ENCODE measurements at places on chromosomes 5 and 9.

GRCh38 chr9:74570879-74571512 lies 73.9 kb downstream of the RORB start:
- DNase-seq: no peak

DNA sequence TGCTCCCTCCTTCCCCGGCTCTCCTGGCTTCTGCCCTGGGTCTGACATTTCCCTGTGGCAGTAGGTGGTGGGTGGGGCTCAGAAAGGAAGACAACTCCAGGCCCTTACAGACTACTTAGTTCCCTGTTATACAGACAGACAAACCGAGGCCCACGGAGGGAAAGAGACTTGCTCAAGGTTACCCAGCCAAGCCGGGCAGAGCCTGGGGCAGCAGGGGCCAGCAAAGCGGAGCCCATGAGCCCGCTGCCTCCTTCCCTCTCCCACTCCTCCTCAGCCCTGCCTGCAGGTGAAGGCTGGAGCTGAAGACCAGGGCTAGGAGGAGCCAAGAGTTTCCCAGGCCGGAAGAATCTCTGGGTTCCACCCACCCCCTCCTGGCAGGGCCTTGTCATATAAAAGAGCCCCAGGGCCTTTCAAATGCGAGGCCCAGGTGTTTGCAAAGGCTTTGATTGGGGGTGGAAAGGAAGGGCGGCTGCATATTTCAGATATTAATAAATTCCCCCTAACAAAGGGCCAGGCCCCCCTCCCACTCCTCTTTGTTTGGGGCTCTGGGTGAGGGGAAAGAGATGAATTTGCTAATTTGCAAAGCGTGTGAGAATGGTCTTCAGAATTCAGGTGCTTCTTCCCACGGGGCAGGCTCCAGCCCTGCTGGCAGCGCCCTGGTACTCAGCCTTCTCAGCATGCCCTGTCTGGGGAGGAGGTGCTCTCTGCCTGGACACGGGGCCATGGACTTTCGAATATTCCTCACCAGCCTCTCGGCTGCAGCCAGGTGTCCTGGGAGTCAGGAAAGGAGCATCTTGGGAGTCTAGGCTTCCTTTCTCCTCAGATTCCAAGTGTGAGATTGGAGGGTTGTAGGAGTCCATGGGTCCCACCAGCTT lies 21.5 kb downstream of the SLC6A7 start:
- DNase-seq: no peak

- DNase-seq: no peak
Observed at GRCh38 chr9:16645970-16646369, 224.5 kb downstream of the BNC2 start.

DNA sequence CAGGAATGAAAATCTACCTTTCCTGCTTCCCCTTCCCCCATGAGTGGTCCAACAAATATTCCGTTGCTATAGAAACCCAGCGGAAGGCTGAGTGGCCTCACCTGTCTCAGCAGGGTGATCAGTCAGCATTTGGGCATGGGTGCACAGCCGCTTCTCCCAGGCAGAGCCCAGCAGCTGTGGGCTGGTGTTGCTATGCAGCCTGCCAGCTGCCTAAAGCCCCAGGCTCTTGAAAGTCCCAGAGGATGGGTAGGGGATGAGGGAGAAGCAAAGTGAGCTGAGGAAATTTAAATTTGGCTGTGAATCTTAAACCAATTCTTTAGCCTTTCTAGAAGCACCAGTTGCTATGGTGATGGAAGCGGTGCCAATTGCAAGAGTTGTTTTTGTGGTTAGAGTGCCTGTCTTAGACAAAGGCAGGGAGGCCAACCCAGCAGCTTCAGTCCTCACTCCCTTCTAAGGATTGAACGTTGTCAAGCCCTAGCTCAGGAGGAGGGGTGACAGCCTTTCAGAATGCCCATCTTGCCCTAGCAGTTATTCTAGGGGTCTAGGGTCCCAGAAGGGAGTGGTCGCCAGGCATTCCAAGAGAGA lies 151.5 kb upstream of the PITX1 start:
- DNase-seq: no peak

GRCh38 chr5:91418158-91418557 lies 35.0 kb upstream of the ARRDC3 start:
- DNase-seq: no peak

DNA sequence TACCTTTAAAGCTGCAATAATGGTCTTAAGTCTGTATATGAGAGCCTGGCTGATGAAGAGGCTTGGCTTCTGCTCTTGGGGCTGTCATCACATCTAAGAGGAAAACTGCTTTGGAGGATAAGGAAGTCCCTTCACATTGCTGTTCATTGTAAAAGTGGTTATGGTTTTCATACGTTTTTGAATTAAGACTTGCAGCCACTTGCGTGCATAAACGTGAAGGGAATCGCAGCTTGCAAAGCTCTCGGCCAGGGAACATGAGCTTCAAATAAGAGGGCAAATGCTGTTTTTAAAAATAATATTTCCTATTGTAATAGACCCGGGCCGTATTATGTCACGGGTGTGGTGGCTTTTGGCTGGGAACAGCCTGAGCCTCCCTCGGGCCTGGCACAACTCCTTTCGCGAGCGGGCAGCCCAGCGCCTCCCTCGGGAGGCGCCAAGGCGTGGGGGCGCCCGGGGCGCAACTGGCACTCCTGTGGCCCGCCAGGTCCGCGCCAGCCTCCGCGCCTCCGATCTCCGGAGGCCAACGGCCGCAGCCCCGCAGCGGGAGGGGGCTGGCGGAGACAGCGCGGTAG lies 538 bp upstream of the ARHGEF28 start:
- no peak for DNase-seq

DNA sequence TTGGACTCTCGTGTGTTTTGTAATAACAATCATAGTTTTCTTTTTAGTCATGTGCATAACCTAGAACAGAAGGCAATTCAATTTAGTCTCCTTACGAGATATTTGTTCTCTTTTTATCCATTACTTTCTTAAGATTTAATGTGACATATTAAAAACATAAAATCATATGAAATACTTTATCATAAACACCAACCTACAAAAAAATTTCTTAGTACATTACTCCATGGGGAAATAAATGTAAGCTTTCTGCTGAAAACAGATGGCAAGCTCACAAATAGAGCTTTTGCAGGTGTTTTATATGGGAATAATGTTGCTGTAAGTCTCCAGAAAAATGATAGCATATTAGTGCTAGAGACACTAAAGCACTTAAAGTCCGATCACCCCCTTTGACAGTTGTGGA lies 1035.2 kb upstream of the ARRDC3 start:
- no peak for DNase-seq

DNA sequence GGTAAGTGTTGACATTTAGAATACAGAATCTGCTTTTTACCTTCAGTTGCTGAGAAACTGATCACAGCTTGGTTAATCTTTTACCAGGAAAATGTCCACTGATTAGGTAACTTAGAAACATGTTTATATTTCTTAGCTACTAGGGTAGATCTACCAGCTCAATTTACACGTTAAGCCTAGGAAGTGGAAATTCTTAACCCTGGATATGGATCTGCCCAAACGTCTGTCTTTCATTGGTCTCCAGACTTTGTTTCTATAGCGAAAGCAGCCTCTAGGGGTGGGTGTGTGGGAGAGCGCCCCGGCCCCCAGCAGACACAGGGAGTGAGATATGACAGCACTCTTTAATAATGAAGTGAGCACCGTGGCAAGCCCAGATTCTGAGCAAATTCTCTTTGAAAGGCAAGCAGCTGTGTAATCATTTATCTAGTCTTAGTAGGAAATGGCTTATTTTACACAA lies 141.6 kb upstream of the ZNF608 start:
- no peak for DNase-seq

DNA sequence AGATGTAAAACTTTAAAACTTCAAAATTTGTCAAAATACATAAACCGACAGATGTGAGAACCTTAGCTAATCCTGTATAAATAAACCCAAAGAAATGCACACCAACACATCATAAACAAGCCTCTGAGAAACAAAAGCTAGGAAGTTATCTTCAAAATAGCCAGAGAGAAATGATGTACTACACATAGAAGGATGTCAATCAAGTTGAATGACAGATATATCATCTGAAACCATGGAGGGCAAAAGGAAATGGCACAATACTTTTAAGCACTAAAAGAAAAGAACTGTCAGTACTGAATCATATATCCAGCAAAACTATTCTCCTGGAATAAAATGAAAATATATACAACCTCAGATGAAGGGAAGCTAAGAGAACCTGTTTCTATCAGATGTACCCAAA lies 595.1 kb upstream of the PTGER4 start:
- DNase-seq: no peak

DNA sequence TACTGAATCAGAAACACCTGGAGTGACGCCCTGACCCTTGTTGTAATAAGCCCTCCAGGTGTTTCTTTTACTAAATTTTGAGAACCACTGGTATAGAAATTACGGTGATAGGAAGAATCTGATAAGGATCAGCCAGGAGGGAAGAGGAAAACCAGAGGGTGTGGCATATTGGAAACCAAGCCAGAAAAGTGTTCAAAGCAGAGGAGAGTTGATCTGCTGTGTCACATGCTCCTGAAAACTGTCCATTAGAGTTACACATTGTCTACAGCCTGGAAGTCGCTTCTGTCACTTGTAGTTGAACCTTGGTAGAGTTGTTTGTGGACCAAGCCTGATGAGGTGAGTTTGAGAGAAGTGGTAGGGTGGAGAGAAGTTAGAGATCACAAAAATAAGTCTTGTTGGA lies 497.4 kb downstream of the ENC1 start:
- no peak for DNase-seq

DNA sequence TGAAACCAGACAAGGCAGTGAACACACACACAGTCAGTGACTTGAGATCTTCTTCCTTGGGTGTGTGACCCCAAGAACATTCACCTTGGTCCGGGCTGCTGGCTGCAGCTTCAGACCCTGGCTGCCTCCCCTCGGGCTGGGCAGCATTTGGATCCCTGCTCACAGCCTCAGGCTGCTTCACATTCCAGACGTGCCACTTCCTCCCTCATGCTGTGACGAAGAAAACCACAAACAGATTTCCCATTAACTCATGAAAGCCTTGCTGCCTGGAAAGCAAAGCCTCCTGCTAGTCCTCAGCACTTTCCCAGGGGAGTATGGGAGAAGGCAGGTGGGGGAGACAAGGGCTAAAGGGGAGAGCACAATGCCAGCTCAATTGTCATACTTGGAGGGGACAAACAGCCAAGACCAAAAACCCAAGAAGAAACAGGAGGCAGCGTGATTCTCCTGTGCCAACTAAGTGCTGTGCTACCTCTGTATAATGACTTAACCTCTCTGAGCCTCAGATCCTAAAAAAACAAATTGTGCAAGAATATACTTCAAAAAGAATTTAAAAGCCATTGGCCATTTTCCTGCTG lies 594.6 kb upstream of the BRINP1 start:
- no peak for DNase-seq

DNA sequence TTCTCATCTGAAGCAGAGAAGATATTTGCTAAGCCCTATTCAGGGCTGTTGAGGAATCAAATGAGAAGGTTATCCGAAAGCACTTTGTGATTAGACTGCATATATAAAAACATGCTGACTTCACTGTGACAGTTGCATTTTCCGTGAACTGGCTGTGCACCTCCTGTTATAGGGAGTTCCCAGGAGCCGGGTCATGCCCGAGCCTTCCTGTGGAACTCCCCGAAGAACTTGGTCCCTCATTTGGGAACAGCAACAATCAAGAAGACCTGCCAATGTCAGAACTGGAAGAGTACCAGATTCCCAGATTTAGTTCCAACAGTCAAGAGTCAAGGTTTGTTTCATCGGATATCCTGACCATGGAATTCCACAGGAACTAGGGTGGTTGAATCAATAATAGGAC lies 130.4 kb upstream of the RAI14 start:
- DNase-seq: no peak

DNA sequence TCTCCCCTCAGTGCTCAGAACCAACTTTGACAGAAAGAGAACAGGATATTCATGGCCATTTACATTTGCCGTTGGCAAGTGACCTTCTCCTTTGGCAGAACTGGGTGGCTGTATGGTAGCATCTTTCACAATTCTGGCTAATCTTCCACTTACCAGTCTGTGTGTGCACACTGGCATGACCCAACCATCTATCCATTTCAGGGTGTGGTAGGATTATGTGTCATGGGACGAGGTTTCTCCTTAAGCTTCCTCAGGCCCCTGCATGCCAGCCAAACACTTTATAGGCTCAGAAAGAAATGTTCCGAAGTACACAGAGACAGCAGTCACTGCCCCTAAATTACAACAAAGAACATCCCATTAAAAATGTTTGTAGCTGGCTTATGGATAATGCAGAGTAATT lies 497.1 kb downstream of the NFIB start:
- no peak for DNase-seq

- no peak for DNase-seq
Observed at GRCh38 chr9:15300218-15300617, 6.8 kb downstream of the TTC39B start.

- no peak for DNase-seq
Observed at GRCh38 chr5:121726991-121727390, 124.7 kb upstream of the FTMT start.

DNA sequence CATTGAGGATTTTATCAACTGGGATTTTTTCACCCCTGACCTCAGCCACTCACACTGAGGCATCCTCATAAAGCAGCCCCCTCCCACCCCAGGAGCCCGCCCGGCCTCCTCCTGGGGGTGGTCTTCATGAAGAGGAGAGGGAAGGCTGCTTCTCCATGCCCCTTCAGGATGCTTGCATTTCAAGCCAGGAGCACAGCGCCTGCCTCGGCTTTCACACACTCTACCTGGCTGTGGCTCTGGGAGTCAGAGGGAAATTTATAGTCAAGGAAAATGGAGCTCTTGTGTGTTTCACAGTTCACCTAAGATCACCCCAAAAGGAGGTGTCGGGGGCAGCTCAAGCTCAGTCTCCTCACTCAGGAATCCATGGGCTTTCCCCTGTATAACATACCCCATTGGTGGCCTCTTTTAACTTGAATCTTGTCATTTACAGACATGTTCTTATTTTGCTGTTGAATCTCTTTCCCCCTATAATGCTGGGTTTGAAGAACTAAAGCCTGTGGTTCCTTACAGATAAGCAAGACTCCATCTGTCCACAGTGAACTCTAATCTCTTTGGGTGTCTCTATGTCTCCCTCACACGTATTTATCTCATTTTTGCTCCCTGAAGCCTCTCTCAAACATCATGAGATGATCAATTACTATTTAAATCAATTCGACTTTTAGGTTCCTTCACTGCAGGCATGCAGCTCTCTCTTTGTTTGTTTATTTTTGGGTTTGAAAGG lies 22.6 kb upstream of the IQGAP2 start:
- DNase-seq: no peak

DNA sequence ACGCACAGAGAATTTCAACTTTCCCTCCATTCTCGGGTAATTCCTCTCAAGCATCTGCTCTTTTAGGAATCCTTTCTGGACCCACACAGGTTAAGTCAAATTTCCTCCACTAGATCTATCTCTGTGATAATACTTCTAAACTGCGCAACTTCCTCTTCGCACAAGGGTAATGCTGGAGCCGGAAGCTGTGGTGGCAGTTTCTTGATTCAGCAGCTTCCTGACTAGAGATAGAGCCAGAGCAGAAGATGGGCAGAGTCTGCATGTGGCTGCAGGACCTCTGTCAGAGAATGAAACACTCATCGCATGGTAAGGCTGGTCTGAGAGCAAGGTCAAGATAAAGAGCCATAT lies 11.1 kb upstream of the CDC42SE2 start:
- DNase-seq: peak; percentile 49

- DNase-seq: no peak
Observed at GRCh38 chr5:158642879-158643278, 456.8 kb downstream of the EBF1 start.

GRCh38 chr5:97729938-97730337 lies 546.9 kb upstream of the RIOK2 start:
- no peak for DNase-seq

All from stimulated activated CD8-positive, alpha-beta memory T cell treated with anti-CD3 and anti-CD28 coated beads, Interleukin-4, amount 100 ng/mL, for 1 hour (primary cell).